NCI-H82 (cell line): ENCODE measurements at places on chromosomes 6 and 20.
A peak's percentile ranks its signal among the peaks of the same experiment; 100 is the strongest.

GRCh38 chr6:122838060-122838780, 49.2 kb downstream of the SMPDL3A start:
- peak; percentile 33 for DNase-seq

DNA sequence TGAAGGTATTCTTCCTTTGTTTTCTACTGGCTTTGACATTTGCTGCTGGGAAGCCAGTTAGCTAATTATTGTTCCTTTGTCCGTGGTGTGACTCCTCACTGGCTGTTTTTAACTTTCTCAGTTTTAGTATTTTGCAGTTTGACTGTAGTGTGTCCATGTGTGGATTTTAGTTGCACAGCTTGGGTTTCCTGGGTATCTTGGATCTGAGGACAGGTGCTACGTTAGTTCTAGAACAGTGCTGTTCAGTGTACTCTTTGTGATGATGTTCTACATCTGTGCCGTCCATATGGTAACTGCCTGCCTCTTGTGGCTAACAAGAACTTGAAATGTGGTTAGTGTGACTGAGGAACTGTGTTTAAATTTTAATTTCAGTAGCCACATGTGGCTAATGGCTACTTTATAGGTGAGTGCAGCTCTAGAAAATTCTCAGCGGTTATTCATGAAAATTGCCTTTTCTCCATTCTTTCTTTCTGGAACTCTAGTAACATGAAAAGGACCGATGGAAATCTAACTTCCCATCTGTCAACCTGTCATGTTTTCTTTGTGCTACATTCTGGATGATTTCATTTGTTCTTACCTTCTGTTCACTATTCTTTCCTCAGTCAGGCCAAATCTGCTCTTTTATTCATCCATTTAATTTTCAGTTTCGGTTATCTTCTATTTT, 7.4 kb downstream of the SNX9 start:
- DNase-seq: peak; percentile 76

- no peak for DNase-seq
Measured at GRCh38 chr6:163352011-163352685, 62.4 kb upstream of the QKI start.

DNA sequence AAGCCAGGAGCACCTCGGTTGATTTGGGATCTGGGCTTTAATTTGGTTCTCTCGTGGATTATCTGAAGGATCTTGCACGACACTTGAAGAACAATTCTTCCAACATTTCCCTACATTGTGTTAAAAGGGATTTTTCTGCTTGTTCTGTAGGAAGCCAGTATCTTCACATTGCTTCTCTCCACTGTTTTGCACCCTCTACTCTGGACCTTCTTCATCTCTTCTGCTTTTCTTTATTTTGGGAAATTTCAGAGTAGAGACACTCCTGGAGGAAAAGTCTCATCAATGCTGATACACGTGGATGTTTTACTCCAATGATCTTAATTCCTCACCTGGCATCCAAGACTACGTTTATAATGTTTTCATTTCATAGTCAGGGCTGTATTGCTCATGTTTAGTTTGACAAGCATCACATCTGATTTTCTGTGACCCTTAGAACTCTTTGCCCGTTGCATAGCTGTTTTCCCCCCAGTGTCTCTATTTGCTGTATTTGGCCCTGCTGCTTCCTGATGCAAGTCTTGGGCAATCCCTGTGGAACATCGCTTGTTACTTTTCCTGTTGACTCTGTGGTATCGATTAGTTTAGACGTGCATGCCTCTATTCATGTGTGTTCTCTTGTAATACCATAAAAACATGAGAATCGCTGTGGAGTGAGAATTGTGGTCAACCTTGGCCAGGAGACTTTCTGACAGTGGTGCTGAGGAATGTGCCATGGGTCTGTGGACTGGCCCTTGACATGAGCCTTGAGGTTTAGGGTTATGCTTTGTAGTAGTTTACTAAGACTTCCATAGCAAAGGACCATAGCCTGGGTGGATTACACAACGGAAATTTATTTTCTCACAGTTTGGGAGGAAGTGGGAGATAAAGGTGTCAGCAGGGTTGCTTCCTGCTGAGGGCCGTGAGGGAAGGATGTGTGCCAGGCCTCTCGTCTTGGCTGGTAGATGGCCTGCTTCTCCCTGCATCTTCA, 12.5 kb downstream of the PLCB1 start:
- no peak for DNase-seq

GRCh38 chr6:6724539-6725467, 136.3 kb downstream of the LY86 start:
- DNase-seq: peak; percentile 84

DNA sequence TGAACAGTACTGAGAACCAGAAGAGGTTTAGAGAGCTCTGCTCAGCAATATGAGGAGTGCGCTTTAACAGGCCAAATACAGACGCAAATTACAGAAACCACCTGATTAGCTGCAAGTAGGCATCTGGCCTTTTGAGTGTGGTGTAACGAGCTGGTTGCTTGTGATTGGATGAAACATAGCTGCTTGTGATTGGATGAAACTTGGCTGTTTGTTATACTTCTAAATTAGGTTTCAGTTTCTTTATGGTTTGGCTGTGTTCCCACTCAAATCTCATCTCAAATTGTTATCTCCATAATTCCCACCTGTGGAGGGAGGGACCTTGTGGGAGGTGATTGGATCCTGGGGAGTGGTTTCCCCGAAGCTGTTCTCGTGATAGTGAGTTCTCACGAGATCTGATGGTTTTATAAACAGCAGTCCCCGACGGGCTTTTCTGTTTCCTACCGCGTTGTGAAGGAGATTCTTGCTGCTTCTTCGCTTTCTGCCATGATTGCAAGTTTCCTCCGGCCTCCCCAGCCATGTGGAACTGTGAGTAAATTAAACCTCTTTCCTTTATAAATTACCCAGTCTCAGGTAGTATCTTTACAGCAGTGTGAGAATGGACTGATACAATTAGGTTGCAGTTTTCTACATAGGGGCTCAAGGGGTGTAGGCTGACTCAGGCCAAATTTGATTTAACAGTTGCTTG, 655.9 kb upstream of the MAN1A1 start:
- DNase-seq: no peak

DNA sequence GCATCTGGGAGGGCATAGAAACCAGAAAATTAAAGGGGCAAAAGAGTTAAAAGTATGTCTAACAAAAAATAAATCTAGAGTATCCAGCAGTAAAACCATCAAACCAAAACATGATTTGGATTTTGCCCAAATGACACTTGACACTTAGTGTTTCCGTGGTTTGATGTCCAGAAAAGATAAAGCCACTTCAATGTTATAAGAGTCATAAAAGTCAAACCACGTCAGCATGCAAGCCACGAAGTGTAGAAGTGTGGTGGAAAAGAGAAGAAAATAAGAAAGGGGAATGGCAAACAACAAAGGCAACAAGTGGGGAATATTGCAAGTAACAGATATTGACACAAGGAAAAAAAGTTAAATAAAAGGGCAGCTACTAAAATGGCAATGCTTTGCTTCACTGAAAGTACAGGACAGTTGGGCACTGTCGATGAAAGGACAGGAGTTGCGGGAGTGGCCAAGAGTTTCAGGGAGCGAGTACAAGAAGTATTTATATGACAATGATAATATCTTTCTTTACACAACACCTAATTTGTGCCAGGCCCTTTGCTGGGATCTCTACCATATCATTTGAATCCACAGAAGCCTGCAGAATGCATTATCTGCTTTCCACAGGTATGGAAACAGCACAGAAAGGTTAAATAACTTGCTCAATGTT, 6.3 kb upstream of the HDDC2 start:
- DNase-seq: no peak

DNA sequence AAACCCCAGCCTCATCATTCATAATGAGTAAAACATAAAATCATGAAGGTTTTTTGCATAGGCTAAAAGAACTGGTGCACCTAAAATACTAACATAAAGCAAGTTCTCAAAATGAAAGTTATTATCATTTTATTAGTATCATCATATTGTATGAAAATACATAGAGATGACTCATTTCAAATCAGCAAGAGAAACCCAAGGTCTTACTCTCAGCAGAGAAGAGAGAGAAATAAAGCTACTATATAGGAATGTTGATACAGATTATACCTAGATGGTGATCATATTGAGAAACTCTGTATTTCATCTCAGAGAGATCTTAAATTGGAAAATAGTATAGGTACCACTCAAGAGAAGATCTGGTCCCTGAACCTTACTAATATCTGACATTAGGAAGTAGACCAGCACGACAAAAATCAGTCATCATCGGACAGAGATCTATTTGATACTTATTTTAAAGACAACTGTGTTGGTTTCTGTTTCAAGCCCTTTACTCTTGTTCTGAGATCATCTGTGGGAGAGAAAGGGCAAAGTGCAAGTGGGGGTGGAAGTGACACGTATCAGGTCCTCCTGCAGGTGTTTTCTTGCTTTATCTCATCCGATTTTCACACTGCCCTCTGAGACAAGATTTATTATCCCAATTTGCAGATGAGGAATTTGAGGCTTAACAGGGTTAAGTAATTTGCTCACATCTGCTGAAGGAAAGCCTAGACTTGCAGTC, 532.3 kb downstream of the MAFB start:
- peak; percentile 71 for DNase-seq

- DNase-seq: no peak
Measured at GRCh38 chr6:22891934-22892333, 322.6 kb downstream of the HDGFL1 start.

GRCh38 chr6:9938801-9939200, 476.1 kb downstream of the TFAP2A start:
- no peak for DNase-seq

GRCh38 chr6:145801021-145801420, 13.6 kb downstream of the FBXO30 start:
- DNase-seq: no peak

DNA sequence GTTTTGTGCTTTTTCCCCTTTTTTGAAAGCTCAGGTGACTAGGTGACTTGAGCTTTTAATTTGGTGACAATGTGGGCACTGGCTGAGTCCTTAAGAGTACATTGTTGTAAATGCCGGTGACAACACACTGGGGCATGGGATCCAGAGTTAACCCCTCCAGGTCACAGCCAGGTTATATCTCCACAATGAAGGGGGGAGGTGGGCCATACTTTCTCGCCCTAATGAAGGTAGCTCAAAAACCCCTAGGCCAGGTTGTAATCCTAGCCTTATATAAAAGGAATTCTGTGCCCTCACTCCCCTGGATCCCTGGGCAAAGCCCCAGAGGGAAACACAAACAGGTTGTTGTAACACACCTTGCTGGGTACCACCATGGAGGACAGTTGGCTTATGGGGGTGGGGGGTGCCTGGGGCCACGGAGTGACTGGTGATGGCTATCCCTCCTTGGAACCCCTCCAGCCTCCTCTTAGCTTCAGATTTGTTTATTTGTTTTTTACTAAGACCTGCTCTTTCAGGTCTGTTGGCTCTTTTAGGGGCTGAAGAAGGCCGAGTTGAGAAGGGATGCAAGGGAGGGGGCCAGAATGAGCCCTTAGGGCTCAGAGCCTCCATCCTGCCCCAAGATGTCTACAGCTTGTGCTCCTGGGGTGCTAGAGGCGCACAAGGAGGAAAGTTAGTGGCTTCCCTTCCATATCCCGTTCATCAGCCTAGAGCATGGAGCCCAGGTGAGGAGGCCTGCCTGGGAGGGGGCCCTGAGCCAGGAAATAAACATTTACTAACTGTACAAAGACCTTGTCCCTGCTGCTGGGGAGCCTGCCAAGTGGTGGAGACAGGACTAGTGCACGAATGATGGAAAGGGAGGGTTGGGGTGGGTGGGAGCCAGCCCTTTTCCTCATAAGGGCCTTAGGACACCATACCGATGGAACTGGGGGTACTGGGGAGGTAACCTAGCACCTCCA, 2.2 kb upstream of the VEGFA start:
- DNase-seq: no peak

- DNase-seq: no peak
Measured at GRCh38 chr20:10662151-10662550, 11.6 kb downstream of the JAG1 start.

- no peak for DNase-seq
Measured at GRCh38 chr6:31889331-31889972, 8.0 kb downstream of the EHMT2 start.

DNA sequence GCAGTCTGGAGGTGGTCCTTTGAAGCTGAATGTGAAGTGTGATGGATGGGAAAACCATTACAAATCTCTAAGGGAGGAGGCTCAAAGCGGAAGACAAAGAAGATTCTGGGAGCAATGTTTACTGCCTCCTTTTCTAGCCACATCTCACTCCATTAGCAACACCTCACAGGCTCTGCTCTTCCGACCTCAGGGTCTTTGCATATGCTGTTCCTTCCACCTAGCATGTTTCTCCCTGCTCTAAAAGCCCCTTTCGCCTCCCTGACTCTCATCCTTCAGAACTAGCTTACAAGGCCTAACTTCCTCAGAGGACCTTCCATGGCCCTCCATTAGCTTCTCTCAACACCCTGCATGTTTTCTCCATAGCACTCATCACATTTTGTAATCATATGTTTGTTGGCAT, 4.6 kb upstream of the TCP11 start:
- DNase-seq: no peak

DNA sequence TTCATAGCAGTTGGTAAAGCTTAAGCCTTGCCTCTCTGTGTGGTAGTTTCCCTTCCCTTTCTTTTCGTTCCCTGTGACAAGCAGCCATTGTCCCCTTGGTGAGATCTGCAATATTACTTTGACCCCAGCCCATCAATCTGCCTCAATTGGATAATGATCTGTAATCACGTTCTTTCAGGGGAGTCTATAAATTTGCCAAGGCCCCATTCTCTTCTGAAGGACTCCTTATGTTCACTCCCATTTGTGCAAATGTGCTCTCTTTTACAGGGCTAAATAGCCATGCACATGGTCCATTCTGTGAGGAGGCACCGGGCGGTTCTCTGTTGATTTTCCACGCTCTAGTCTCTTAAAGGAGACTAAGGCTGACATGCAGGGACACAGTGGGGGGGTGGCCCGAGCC, 660.4 kb upstream of the SLC35B3 start:
- peak; percentile 49 for DNase-seq

- DNase-seq: no peak
Measured at GRCh38 chr6:142809947-142810346, 135.0 kb downstream of the HIVEP2 start.

GRCh38 chr20:50815162-50815989, 20.5 kb downstream of the BCAS4 start:
- no peak for DNase-seq

- no peak for DNase-seq
Measured at GRCh38 chr6:21176197-21176596, 417.4 kb upstream of the SOX4 start.

- peak; percentile 63 for DNase-seq
Measured at GRCh38 chr6:101013612-101014195, 132.6 kb upstream of the ASCC3 start.

DNA sequence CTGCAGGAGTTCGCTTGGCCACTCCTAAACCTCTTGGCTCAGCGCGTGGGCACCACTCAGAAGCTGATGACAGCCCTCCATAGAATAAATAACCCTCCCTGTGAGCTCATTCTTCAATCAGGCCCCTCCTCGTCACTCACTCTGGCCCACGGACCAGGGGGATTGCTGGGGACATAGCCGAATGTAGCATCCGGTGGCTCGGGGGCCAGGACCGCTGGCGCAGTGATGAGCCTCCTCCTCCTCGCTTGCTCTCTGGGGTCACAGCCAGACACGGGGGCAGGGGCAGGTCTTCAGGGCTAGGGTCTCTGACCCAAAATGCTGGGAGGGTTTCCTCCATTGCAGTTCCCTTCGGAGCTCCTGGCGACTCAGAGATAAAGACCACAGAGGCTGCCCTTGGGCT, 79.9 kb downstream of the TFAP2C start:
- no peak for DNase-seq
